ENCODE measurements at places on chromosomes 6 and 20. TPM values are rescaled to one million over a fixed set of nuclear protein-coding genes. Genes with fewer than 3 reads are reported as not detected.

The GGTLC1 gene
- total RNA-seq, result not detected

The ADTRP gene
- not detected for total RNA-seq

The BTNL2 gene
- not detected for total RNA-seq

The OPRL1 gene
- total RNA-seq, result 0.90 TPM

The RNF182 gene
- 3.7 TPM for total RNA-seq

The KIF6 gene
- total RNA-seq, result 0.88 TPM

The TINAG gene
- total RNA-seq, result not detected

The GRM1 gene
- 0.07 TPM for total RNA-seq

The PTK7 gene
- 126 TPM for total RNA-seq

The DSP gene
- total RNA-seq, result 48.9 TPM

The WFDC8 gene
- not detected for total RNA-seq

- peak; percentile 75 for DNase-seq
Measured at GRCh38 chr6:166313255-166314070, 5.3 kb upstream of the PRR18 start.

DNA sequence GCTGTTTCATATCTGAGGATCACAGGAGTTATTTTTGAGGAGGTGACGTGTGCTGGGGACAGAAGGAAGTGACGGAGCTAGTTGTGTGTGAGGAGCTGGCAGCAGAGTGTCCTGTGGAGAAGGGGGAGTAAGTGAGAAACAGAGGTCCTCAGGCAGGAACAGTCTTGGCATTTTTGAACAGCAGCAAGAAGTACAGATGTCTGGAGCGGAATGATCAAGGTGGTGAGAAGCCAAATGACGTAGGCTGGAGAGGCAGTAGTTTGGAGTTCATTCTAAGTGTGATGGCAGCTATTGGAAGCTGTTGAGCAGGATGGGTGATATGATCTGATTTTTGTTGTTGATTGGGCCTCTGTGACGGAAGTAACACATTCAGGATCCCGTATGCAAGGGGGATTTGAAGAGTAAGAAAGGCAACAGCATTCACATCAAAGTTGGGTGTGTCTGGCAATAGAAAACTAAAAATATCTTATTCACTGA, 52.3 kb downstream of the SOBP start:
- no peak for DNase-seq

GRCh38 chr6:122609881-122610689, at the start of gene PKIB:
TSS of gene PKIB (plus strand) at chr6:122610405. CDS start at chr6:122717795, 107,390 bp downstream.
- peak; percentile 82 for DNase-seq

DNA sequence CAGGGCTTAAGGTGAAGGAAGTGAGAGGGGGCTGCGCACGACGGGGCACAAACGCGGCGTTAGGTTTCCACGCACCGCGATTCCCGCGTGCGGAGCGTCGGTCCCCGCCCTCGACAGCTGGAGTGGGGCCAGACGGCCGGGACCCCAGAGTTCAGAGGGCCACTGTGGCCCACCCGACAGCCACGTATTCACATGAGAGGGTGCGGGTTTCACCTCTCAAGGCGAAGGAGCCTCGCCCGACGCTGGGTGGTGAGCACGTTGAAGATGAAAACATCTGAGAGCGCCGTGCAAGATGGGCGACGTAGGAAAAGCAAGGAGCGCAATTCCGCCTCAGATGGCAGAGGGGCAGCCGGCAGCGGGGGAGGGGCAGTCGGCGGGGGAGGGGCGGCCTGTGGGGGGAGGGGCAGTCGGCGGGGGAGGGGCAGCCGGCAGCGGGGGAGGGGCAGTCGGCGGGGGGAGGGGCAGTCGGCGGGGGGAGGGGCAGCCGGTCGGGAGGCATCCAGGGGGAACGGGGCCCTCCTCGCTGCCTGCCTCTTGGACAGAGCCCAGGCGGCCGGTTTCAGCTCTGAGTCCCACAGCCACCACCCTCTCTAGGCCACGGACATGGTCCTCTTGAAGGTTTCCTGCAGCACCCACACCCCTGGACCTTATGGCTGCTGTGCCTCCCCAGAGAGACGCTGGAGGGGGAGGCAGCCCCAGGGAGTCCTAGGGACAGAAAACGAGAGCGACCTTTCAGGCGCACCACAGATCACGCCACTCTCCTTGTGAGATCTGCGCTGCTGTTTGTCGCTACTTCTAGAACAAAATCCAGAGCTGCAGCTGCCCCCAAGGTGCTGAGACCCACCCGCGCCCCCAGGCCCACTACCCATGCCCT, 113.7 kb downstream of the DLL1 start:
- peak; percentile 26 for DNase-seq

- no peak for DNase-seq
Measured at GRCh38 chr6:30618270-30618797, 694 bp downstream of the MRPS18B start.

- DNase-seq, result peak; percentile 57
Measured at GRCh38 chr6:6856538-6857523, 250.9 kb upstream of the RREB1 start.

GRCh38 chr6:3773678-3774298, 22.3 kb upstream of the PXDC1 start:
- DNase-seq, result no peak

GRCh38 chr6:69948479-69949114, 82.2 kb downstream of the COL19A1 start:
- no peak for DNase-seq

GRCh38 chr6:73078333-73078862, 146.9 kb downstream of the KHDC1L start:
- DNase-seq, result no peak

- DNase-seq, result no peak
Measured at GRCh38 chr6:166109608-166110007, 58.0 kb downstream of the TBXT start.

GRCh38 chr20:32467506-32468312, 109.6 kb downstream of the ASXL1 start:
- DNase-seq, result no peak

DNA sequence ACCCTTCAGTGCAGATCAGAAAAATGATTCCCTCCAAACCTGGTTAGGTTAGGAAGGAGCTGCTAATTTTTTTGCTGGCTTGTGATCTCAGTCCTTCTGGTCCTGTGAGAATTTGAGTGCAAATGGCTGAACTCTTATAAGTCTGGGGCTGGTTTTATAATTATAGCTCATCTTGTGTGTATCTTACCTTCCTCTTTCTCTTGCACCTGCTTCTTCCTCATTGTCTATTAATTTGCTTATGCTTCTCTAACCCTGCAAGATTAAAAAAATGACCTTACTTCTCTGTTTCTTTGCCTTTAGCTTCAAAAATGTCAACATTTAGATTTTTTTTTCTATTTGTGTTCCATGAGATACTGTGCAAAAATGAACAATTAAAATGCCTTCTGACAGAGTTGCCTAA, 576.2 kb downstream of the DHX35 start:
- DNase-seq, result no peak

DNA sequence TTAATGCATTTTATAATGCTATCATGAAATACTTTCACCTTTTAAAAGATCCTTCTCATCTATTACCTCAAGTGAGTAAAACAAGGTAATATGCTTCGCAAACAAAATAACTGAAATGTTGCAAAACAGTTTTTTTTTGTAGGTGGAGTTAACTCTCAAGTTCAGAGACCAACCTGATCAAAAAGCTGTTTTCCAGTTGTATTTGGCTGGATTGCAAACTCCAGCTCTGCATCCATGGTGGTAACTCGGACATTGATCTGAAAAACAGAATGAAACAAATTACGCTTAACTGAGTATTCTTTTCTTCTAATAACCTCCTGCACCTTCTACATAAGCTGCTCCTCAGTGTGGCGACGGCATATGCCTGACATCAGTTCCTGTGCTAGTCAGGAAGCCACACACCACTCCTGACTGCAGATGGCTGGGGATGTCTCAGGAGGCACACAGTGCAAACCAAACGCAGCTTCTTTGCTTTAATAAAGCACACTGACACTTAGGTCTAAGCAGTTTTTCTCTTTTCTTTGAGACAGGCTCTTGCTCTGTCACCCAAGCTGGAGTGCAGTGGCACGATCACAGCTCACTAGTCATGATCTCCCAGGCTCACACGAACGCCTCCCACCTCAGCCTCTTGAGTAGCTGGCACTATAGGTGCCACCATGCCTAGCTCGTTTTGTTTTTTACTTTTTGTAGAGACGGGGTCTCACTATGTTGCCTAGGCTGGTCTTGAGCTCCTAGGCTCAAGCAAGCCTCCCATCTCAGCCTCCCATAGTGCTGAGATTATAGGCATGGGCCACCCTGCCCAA, 29.9 kb downstream of the EZR start:
- no peak for DNase-seq

GRCh38 chr6:23414051-23414445, 712.0 kb upstream of the NRSN1 start:
- DNase-seq, result no peak

- DNase-seq, result no peak
Measured at GRCh38 chr6:133339543-133340384, 98.6 kb downstream of the EYA4 start.

DNA sequence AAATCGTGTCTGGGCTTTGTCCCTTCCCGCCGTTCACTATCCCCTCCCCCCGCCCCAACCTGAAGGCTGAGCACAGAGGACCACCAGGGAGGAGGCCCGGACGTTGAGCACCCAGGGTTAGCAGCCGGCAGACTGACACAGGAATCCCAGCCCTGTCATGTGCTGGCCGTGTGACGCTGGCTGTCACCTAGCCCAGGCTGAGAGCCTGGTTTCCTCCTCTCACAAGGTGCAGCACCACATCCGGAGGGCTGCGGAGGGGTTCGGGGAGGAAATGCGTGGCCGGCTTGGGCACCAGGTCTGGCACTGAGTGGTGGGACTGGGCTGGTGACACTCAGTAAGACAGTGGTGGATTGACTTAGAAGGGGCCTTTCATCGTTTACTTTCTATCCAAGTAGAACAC, 4.6 kb upstream of the LSM14B start:
- DNase-seq, result no peak

DNA sequence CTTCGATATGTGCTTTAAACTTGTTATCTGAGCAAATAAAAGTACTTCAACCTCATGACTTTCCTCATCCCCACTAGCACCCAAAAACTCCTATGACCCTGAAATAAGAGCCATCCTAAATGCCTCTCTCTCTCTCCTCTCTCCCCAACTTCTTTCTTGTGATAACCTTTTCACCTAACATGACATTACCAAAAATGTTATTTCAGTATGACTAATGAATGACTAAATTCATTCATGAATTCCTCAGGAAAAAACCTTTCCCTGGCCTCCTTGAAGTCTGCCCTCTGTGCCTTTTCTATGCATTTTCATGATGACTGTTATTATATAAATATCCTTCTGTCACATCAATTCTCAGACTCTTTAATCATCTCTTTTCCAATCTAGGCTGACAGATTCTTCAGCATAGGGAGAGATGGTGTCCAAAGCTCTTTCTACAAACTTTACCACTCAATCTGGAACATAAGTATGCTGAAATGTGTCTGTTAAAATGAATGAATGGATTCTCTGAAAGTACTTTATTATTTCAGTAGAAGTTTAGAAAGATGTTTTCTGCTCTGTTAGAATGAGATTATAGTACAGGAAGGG, 114.3 kb upstream of the GGTLC1 start:
- DNase-seq, result no peak

- peak; percentile 78 for DNase-seq
Measured at GRCh38 chr6:168071620-168072019, 7.4 kb downstream of the FRMD1 start.

GRCh38 chr6:12200015-12200564, 90.1 kb upstream of the EDN1 start:
- no peak for DNase-seq

GRCh38 chr20:1840817-1841553, 54.2 kb upstream of the SIRPA start:
- DNase-seq, result peak; percentile 42

DNA sequence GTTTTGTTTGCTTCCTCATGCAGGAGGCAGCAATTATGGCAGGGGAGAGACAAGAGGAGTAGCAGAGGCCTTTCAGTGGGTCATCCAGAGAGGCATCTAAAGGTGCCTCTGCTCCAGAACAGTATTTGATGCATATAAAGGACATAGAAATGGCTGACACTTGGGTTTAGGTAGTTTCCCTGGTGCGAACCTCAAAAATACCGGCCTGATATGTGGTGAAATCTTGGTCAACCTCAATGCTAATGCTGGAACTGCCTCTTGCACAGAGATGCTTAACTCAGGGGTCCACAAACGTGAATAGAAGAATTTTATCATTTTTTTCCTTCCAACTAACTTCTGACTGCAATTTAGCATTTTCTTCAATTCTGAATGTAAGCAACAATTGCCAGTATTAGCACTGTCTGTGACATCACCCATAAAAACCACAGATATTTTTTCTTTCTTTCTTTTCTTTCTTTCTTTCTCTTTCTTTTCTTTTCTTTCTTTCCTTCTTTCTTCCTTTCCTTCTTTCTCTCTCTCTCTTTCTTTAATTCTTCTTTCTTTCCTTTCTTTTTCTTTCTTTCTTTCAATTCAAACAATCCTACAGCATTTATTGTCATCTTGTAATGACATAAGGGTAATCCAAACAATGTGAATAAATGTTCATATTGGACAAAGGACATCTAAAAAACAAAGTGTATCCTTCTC, 180.0 kb upstream of the UST start:
- no peak for DNase-seq

DNA sequence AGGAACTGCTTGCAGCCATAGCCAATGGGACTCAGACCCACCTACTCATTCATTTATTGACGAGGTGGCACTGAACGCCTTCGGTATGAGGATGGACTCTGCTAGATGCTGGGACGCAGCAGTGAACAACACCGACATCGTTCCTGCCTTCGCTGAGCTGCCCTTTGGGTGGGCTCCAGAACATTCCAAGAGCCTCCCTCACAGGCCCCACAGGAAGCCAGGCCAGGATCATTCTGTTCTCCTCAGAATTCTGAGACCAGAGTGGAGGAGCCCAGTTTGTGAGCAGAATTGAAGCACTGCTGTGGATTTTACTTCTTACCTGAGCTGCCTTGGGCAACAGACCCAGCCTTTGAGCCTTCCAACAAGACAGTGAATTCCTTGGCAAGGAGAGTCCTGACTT, 82.1 kb downstream of the KCNB1 start:
- DNase-seq, result no peak

DNA sequence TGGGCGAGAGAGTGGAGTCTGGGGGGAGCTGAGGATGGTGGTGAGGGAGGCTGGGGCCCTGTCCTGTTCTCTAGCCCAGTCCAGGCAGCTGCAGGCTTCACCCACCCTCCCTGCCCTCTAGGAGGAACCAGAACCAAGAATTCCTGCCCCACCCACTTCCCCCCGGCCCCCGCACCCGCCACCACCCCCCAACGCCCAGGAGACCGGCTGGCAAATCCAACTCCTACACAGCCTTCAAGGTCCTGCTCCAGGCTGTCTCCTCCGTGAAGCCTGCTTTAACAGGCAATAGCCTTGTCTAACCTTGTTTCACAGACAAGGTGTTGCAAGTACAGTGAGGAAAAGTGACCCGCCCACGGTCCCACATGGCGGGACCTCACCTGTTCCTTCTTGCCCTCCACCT, 2.4 kb downstream of the SPDEF start:
- no peak for DNase-seq
